ENCODE measurements at places on chromosomes 16 and 17.

GRCh38 chr17:47889734-47890529 lies 6.1 kb upstream of the SP2 start:
- DNase-seq = peak; percentile 94

- DNase-seq = no peak
These were observed 15.2 kb downstream of the IL21R start for GRCh38 chr16:27417047-27417671.

GRCh38 chr17:39208136-39208535 lies 8.1 kb downstream of the RPL19 start:
- no peak for DNase-seq

GRCh38 chr16:49537924-49538459 lies 164.4 kb downstream of the C16orf78 start:
- DNase-seq = no peak

DNA sequence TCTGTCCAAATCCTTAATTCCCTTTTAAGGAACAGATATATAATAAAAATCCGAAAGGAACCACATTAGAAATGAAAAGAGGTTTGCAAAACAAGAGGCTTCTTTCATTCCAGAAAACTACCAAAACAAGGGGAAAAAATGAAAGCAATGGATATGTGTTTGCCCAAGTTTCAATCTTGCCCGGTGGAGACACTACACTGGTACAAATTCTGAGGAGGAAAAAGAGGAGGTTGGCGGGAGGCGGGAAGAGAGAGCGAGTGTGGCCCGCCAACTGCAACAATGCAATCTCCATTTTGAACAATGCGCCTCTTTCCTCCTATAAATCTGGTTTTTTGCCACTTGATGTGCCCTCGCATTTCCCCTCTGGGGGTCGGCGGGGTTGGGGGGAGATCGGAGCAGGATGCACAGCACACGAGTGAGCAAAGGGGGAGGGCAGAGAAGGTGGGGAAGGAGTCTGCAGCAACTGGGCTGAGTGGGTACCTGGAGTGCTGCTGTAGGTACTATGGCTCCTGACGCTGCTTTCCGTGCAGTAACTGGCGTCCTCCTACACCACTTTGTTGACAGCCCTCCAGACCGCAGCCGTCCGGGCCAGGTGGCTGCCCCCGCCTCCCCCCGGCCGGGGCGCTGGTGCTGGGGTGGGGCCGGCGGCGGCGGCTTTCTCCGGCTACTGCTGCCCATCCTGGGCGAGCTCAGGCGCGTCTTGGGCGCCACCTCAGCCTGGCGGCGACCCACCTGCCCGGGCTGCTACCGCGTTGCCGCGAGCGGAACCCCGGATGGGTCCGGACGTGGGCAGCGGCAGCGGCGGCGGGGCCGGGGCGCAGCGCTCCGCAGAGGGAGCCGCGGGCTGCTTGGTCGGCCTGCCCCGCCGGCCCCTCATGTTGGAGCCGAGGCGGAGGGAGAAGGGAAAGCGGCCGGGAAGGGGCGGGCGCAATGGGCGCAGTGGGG lies 93.8 kb upstream of the PLEKHM1 start:
- DNase-seq = peak; percentile 70

- DNase-seq = no peak
These were observed 16.3 kb downstream of the SCPEP1 start for GRCh38 chr17:56994009-56994792.
